Mesenteric fat pad (tissue), 1 donor: ENCODE measurements at places on chromosomes 4 and X.

DNA sequence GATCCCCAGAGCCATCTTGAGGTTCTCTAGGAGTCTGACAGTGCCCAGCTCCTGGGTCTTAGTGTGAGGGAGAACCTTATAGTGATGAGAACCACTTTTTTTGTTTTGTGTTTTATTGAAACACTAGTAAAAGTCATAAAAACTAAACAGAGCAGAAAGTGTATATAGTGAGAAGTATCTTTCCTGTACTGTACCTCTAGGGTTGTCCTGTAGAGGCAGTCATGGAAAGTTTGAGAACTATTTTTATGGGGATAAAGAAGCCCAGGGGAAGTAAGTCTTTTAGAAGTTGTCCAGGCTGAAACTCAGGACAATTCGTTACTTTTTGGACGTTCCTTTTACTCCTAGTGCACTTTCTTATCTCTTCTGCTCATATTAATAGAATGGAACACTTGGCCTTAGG lies 40.9 kb downstream of the ADH5 start:
- DNase-seq, result no peak

DNA sequence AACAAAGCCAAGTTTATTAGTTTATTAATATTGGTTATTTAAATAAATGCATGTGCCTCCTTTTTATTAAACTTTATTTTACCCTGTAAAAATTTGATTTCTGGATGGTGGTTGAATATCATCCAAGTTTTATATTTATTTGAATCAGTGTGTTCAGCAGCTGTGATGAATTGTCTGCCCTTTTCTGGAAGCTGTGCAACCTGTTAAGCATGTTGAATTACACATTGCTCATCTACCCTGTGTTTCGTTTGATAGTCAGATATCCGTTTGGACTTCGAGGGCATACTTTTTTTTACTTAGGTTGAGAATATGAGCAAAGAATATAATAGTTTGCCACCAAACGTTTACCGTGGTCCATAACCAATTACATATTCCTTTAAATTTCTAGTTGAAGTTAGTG lies 95.8 kb upstream of the TENM3 start:
- DNase-seq, result no peak

- DNase-seq, result no peak
These were observed 754.4 kb downstream of the NLGN4X start for GRCh38 chrX:5474282-5474681.

GRCh38 chr4:156408749-156409148 lies 455.1 kb upstream of the CTSO start:
- DNase-seq, result no peak

DNA sequence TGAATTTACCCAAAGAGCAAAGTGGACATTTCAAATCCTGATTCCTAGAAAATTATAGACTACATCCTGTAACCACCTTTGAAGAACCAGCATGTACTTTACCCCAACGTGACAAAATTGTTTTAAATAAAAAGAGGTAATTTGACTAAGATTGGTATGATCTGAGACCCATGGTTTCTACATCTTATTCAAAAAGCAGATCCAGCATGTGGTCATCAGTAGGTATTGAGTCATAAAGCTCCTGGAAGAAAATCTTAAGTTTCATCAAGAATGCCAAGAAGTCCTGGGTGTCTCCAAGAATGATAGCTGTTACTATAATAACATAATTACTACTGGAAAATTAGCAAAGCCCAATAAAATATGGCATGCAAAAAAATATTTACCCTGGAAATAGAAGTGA lies 61.8 kb downstream of the NFKB1 start:
- DNase-seq, result no peak

GRCh38 chr4:22522206-22522605 lies 6.3 kb upstream of the ADGRA3 start:
- no peak for DNase-seq

DNA sequence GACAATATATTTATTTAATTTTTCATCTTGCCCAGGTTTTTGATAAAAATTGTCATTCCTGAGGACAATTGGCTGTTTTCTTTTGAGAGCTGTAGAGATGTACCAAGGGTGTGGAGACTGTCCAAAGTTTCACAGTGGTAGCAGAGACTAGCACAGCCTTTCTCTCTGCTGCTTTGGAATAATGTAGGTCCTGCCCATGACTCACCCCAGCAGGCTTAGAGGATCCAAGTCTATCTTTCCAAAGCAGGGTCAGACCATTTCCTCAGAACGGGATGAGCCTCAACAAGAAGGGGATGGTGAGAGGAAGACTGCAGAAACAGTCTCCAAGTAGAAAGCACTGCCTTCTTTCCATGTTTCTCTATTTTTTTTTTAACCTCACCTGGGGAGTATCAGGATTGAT lies 131.5 kb upstream of the RPL34 start:
- DNase-seq, result no peak

- no peak for DNase-seq
These were observed at the start of gene RGN for GRCh38 chrX:47078129-47079043. Gene RGN, plus strand, starts transcription at chrX:47078443. Its CDS starts 2,702 bp downstream, at chrX:47081145.

- no peak for DNase-seq
These were observed 113.6 kb downstream of the NFKB1 start for GRCh38 chr4:102614801-102615200.

DNA sequence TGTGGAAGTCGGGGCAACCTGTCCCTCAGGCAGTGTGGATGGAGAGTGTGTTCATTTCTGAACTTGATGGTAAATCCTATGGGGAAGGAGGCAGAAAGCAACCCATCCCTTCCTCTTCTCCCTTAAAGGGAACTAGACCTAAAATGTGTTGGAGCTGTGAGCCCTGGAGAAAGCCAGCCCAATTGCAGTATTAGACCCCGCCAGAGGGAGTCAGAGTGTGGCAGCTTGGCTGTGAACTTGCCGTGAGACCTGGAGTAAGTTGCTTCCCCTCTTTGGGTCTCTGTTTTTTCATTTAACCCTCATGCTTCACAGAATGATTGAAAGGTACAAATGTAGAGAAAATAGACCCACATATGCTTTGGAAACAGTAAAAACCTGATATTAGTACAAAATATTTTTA lies 108.7 kb upstream of the PAK3 start:
- DNase-seq, result no peak

DNA sequence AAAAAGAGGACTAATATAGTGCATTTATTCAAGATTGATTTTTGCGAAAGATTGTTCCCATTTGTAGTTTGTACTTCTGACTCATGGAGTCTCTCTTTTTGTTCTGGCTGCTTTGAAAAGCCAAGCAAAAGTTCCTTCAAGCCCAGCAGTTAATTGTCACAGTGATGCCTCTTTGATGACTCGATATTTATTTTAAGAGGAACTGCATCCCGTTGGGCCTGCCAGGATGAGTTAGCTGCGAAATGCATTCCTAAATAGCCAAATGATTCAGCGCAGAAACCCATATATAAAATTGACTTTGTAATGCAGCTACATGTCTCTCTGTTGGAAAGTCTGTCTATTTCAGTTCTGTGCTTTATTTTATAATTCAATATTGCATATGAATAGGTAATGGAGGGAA lies 295.1 kb downstream of the GBA3 start:
- no peak for DNase-seq

GRCh38 chrX:135307171-135307570 lies 2.1 kb upstream of the ETDC start:
- DNase-seq, result no peak

DNA sequence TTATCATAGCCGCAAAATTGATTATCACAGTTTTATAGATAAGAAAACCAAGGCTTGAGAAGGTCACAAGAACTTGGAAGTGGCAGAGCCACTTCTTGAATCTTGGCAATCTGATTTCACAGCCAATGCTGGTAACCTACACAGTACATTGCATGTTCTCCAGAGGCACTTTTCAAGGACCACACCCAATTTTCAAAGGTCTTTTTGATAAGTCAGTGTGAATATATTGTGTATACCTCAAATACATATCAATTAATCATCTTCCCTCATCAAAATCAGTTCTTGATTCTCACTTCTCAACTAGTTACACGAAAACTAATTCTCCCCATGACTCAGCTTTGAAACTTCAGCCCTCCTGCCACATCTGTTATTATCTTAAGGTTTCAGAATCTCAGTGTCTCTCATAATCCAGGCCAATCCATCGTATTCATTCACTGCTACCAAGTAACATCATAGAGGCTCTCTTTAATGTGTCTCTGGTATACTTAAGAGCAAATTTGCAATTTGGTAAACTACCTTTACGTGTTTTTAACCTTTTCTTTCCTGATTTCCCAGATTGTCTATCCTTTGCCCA lies 16.8 kb downstream of the CAMK2D start:
- DNase-seq, result no peak

GRCh38 chr4:55216863-55217635 lies 91.7 kb upstream of the KDR start:
- no peak for DNase-seq

DNA sequence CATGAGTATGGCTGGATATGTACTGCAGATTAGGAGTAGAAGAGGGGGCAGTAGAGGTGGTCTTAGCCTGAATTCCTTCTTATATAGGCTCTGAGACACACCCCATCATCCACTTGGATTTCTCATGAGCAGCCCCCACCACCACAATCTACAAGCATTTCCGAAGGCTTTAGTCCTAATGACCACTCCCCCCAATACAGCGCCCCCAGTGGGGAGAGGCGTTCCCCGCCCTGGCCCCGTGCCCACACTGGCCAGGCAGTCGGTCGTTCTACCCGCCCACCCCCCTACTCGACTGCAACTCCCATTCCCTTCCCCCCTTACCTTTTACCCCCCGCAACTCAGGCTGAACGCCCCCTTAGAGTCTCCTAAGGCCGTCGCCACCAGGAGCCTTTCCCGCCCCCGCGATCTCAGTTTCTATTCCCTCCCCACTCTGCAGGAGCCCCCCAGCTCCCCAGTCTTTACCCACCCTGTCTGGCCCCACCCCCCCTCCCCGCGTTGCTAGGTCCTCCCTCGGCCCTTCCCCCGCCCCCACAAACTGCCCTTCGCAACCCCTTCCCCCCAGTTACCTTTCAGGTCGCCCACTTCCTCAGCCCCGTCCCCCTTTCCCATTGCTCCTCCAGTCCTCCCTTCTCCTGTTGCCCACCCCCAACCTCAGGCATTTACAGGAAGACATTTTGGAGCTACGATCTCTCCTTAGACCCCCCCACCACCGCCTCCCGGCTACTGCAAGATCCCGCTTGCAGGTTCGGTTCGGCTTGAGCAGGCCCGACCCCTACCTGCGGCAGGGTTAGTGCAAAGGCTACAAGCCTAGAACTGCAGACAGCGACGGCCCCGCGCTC lies 468 bp downstream of the ZMYM3 start:
- no peak for DNase-seq

DNA sequence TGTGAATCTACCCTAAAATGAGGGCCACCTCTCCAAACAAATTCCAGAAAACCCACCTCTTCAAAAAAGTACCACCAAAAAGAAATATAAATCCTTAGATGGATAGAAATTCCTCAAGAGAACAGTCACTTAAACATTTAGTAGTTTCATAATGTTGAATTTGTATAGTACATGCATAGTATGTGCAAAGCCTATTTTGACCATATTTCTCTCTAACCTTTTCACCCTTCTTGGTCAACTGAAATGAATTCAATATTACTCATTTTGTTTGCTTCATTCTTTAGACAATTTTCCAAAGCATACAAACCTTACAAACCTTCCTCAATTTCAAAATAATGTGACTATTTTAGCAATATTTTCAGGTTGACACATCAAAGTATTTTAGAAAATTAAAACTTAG lies 4.1 kb downstream of the RHOXF1 start:
- DNase-seq, result no peak

GRCh38 chr4:26319949-26320537 lies 771 bp upstream of the RBPJ start:
- DNase-seq, result no peak

GRCh38 chr4:14918336-14918735 lies 83.9 kb upstream of the CPEB2 start:
- no peak for DNase-seq

DNA sequence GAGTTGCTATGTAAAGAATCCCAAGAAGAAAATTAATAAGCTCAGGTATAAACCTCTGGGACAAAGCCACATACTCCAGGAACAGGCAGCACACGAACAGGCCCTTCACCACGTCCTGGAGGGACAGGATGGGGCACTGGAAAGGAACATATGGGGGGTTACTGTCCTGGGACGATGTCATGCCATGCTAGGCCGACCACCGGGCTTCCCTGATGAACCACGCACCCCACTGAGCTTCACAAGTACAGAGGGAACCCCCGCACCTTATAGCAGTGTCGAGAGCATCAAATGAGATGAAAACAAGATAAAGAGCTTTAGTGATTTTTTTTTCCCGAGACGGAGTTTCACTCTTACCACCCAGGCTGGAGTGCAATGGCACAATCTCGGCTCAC lies 19.1 kb downstream of the NOP14 start:
- DNase-seq, result no peak

DNA sequence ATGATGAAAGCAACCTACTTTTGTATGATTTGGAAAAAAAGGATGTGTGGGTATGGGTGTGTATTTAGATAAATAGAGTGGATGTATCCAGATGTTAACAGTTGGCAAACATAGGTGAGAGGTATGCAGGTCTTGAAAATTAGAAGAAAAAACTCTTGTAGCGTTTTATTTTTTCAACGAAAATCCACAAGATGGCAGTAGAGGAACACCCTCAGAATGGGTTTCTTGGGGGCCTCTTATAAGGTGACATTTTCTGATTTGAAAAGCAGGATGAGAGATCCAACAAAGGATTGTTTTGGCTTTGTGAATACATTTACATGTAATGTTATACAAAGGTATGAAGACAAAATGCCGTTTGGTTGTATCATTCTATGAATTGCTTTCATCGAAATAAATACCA lies 68.3 kb downstream of the FMR1NB start:
- DNase-seq, result no peak
